SK-N-SH (cell line): ENCODE measurements at places on chromosomes 16 and 17. TPM values are rescaled to one million over a fixed set of nuclear protein-coding genes. Genes with fewer than 3 reads are reported as not detected.

Gene KCNH6
- 0.15 and 0.18 TPM in 2 replicates for polyA plus RNA-seq

Gene GAST
- polyA plus RNA-seq: not detected in 2 replicates

Gene FBXW10B
- polyA plus RNA-seq: 0.46 and 1.7 TPM in 2 replicates

Gene SLC6A2
- polyA plus RNA-seq: 3.3 and 12.7 TPM in 2 replicates

Gene SSTR5
- not detected in 2 replicates for polyA plus RNA-seq
